Fibroblast of the conjunctiva (primary cell): ENCODE measurements at places on chromosomes 7 and 10.

GRCh38 chr10:61066661-61067344, 122.8 kb upstream of the RHOBTB1 start:
- DNase-seq = no peak

DNA sequence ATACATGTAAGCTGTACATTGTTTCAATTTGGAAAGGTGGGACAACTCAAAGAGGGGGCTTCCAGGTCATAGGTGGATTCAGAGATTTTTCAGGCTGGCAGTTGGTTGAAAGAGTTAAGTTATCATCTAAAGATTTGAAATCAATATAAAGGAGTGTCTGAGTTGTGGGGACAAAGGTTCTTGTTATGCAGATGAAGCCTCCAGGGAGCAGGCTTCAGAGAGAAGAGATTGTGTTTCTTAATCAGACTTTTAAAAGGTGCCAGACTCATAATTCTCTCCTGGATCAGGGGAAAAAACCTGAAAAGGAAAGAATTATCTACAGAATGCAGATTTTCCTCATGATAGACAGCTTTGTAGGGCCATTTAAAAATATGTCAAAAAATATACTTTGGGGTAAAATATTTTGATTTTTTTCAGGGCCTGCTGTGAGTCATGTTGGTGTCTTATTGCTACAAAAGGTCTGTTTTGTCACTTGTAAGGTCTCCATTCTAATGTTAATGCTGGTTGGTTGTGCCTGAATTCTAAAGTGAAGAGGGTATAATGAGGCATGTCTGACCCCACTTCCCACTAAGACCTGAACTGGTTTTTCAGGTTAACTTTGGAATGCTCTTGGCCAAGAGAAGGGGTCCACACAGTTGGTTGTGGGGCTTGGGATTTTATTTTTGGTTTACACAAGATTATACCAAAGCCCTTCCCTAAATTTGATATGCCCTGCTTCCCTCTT, 52.7 kb upstream of the PRSS1 start:
- no peak for DNase-seq

DNA sequence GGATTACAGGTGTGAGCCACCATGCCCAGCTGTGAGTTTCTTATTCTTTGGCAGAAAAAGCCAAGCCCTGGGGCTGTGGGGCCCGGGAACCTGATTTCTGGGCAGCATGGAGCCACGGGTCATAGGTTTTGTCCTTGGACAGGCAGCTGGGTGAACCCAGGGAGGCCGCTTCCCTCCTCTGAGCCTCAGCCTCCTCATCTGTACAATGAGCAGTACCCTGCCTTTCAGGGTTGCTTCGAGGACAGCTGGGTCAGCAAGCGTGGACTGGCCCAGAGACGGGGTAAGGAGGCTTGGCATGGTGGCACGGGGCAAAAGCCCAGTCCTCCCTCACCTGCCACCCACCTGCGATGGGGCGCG, 84.1 kb upstream of the GNA12 start:
- no peak for DNase-seq

DNA sequence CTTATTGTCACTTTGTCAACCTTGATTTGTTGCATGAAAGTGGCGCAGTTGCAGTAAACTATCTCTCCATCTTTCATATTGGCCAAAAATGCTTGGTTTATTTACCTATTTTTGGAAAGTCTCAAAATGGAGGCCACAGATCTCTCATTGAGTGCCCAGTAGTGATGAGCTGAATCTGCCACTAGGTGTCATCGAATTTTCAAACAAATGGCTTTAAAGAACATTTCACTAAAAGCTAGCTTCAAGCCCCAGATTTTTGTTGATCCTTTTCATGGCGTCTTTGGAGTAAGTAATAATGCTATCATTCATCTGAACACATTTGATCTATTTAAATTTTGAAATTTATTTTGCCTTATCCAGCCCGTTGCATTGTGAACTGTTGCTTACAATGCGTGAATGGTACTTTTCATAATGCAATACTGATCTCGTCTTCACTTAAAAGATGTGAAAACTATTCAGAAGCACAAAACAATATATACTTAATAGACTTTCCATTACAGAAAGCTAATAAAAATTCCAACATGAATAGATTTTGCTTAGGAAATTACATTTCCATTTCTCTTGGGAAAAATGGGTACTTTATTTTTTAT, 236.2 kb downstream of the DNAJB9 start:
- DNase-seq = peak; percentile 10

DNA sequence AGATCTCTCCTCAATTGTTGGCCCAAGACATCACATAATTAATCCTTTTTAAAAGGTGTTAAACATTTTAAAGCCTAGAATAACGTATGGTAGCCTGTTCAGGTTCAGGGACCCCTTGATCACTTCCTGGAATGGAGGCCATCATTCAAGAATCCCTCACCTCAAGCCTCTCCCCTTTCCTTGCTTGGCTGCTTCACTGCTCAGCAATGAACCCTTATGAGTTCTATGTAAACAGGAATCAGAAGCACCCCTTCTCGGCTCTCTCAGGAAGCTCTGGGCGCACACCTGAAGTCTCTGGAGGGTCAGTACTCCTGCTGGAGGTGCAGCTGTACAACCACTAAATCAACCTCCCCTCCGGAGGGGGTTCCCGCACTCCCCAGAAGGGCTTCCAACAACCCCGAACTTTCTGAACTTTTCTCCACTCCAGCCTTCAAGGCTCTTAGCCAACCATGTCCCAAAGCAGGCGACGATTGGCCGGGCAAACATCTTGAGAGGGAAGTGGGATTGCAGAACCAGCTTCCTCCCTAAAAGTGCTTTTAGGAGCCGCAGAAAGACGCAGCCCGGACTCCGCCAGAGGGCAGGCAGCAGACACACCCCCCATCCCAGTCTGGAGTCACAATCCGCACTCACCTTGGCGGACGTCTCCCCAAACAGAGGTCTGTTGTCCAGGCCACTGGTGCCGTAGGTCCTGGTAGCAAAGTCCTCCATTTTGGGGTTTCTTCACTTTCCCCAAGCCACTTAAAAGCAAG, 562 bp downstream of the TMEM243 start:
- no peak for DNase-seq
